ENCODE measurements at places on chromosomes 2 and 18. TPM values are rescaled to one million over a fixed set of nuclear protein-coding genes. Genes with fewer than 3 reads are reported as not detected.

DLX2 gene
- total RNA-seq = not detected

- H3K27ac ChIP-seq = peak overlapping the region; percentile 18
- H3K4me1 ChIP-seq = no peaks in the 10 kb centered on the region
- H3K36me3 ChIP-seq = no peaks in the 10 kb centered on the region
- DNase-seq = no peak
These were observed 39.6 kb downstream of the TTC39C start for GRCh38 chr18:24054130-24054529.

ACMSD gene
- not detected for total RNA-seq

GRCh38 chr2:54667726-54668650, 55.5 kb upstream of the EML6 start:
- H3K4me1 ChIP-seq = peaks cover 15% of the 10 kb centered on the region
- H3K27ac ChIP-seq = peak overlapping the region; percentile 84
- no peaks in the 10 kb centered on the region for H3K27me3 ChIP-seq
- H3K36me3 ChIP-seq = no peaks in the 10 kb centered on the region

- H3K4me3 ChIP-seq = no peak overlapping the region
- no peak for DNase-seq
- H3K27ac ChIP-seq = no peak overlapping the region
These were observed 80.8 kb downstream of the KIF5C start for GRCh38 chr2:148955798-148956197.

HOXD11 gene
- total RNA-seq = 34.6 TPM

FABP1 gene
- 0.88 TPM for total RNA-seq

DNA sequence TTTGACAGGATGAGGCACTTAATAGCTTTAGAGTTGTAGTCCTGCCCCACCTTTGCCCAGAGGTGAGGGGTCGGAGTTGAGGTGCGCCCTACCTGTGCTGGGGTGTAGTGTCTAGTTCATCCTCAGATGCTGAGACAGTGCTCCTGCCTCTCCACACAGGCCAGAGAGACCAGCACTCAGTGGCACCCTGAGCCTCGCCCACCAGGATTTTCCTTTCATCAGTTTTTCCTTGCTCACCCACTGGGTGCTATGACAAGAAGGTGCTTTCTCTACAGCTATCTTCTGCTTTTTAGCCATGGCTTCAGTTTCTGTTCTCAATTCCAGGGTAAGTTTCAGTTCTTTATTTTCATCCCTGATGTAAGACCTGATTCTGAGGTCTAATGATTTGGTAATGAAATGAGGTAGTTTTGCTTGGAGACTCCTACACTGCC, 16.8 kb upstream of the TMEM131 start:
- no peak overlapping the region for H3K4me3 ChIP-seq
- no peak for DNase-seq
- no peaks in the 10 kb centered on the region for H3K36me3 ChIP-seq
- H3K4me1 ChIP-seq = no peaks in the 10 kb centered on the region
- H3K27me3 ChIP-seq = no peaks in the 10 kb centered on the region

Measured in uterus (tissue), 4 donors.